ENCODE measurements at places on chromosomes 2 and 18. TPM values are rescaled to one million over a fixed set of nuclear protein-coding genes. Genes with fewer than 3 reads are reported as not detected.

Gene CROCC2
- total RNA-seq, result not detected

Gene ZNF521
- 9.7 TPM for total RNA-seq

Gene CHPF
- 145 TPM for total RNA-seq

Gene PPP1R1C
- not detected for total RNA-seq

Gene TP53I3
- total RNA-seq, result 50.7 TPM

DNA sequence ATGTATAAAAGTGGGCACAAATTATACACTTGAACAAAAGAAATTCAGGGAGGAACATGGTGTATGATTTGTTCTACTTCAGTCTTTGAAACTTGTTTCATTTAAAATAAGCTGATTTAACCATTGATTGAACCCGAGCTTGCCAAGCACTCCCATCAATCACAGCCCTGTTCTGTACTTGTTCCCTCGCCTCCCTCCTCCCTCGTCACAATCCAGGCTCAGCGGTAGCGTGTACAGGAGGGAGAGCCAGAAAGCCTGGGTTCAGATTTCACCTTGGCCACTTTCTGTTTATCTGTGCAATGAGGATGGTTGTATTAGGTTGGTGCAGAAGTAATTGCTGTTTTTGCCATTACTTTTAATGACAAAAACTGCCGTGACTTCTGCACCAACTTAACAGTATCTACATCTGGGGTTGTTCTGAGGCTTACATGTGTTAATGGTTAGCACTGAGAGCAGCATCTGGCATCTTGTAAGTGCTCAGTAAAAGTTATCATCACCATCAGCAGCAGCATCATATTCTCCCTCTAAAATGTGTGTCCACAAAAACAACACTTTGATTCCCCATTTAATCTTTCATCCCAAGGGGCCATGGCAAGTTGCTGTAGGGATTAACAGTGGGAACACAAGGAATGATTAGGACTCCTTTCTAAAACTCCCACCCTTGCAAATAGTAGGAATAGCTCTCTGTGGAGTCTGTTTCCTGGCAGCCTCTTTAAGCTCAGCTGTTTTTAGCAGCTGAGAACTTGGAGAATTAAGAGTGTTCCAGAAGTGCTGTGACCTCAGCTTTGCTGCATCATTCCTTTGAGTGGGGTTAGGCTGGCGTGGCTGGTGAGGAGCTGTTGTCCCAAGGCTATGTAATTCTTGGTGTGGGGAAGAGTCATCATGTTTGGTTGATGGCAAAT lies 4.7 kb downstream of the DPYSL5 start:
- no peak for DNase-seq

DNA sequence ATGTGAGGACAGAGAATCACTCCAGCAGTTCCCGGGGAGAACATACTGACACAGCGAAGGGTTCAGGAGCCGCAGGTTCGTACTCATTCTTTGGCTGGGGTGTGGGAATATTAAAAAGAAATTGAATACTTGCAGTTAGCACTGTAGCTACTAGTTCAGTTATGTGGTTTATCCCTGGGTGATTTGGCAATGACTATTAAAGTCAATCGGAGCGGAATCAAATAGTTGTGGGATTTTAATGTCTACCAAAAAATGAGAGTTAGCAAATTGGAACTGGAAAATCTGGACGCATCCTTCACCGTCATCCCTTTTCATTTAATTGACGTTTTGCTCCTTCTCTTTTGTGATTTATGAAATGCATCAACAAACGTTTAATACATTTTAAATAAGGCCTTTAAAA lies 50.8 kb downstream of the GBX2 start:
- no peak for DNase-seq

GRCh38 chr2:70385966-70386595 lies 84.2 kb upstream of the FAM136A start:
- DNase-seq, result peak; percentile 66

GRCh38 chr2:171226461-171226860 lies 65.8 kb upstream of the TLK1 start:
- DNase-seq, result no peak

DNA sequence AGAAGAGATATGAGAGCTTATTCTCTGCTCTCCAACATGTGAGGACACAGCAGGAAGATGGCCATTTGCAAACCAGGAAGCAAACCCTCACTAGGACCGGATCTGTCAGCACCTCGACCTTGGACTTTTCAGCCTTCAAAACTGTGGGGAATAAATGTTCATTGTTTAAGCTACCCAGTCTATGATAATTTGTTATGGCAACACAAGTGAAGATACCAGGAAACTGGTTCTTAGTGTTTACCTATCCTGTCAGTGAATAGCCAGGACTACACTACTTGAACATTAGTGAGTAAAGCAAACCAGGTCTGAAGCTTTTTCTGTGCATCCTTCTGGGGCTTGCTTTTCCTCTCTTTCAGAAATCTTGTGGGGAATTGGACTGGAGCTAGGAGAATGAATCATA lies 44.4 kb upstream of the BARD1 start:
- DNase-seq, result no peak

DNA sequence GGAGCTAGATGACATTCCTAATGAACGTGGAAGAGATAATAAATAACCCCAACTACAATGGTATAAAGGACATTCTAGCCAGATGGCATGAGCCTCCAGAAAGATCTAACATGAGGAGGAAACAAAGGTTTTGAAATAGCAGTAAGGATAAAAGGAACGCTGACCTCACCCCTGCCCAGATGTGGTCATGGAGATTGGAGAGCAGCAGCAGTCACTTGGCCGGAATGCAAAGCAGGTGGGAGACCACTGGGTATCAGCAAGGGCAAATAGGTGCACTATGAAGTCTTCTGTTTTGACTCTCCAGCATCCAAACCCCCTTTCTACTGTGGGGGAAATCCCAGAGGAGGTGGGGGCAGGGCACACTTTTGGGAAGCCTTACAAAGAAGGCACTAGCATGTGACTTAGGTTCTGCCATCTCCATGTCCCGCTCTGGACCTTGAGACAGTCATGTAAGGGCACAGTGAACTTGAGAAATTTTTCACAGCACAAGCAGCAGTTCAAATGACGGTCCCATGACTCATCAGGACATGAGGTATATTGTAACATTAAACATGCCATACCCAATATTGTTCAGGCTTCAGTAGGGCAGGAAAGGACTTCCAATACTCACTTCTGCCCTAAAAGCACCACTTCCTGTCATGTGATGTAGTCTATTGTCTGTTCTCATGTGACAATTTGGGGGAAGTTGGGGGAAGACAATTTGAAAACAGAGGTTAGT lies 55.2 kb downstream of the METTL4 start:
- peak; percentile 90 for DNase-seq

GRCh38 chr2:229032608-229033234 lies 238.4 kb downstream of the PID1 start:
- DNase-seq, result peak; percentile 9

GRCh38 chr2:241846406-241846805 lies 12.3 kb downstream of the PDCD1 start:
- DNase-seq, result no peak

DNA sequence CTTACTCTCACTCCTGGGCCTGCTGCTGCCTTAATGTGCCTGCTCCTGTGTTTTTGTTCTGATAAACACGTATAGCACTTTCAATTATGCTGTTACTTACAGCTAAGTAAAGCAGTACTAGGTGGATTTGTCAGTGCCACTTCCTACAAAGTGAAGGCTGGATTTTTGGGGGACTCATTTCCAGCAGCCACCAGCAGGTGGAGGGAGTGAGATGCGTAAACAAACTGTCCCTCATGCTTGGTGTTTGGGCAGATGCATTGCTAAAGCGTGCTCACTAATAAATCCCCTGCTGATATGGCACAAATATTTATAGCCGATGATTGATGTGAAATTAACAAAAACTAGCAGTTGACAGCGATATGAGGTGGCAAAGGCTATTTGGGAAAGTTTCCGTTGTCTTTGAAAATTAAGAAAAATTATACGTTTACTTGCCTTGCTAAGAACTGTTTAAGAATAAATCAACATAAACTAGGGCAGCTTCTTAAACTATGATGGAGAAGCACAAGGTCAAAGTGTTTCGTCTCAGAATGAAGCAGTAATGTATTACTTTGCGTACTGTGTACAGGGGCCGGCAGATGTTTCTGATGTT lies 101.7 kb downstream of the AGAP1 start:
- DNase-seq, result peak; percentile 66

DNA sequence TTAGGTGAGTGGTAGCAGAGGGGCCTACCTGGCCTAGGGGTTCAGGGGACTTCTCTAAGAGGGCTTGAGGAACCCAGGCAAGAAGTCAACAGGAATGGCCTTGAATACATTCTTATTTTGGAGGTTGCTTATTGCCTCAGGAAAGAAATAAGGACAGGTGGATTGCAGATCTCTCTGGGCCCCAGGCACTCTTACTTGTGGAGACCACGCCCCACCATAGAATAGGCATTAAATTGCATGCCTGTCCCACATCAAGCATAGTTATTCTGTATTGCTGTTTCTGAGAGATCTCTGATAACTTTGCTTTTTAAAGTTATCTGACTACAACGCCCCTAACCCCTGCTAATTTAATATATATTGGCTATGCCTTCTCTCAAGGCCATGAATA lies 68.0 kb upstream of the SP3 start:
- DNase-seq, result no peak
